ENCODE measurements at places on chromosomes 1 and 21.
A peak's percentile ranks its signal among the peaks of the same experiment; 100 is the strongest.

- peak; percentile 76 for DNase-seq
Observed at GRCh38 chr21:26116456-26117011, 54.0 kb downstream of the APP start.

DNA sequence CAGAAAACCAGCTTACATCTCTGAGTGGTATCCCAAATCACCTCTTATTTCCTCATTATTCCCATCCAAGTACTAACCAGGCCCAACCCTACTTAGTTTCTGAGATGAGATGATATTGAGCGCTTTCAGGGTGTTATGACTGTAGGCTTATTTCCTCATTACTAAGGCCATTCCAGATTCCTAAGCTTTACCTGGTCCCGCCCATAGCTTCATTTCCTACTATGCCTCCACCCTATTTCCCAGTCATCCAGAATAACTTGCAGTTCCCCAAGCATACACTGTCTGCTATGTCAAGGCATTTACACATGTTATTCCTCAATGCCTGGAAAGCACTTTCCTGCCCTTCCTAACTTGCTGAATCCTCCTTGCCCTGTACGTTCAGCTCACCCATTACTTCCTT is 79.3 kb upstream of the SPAG17 start:
- no peak for DNase-seq

DNA sequence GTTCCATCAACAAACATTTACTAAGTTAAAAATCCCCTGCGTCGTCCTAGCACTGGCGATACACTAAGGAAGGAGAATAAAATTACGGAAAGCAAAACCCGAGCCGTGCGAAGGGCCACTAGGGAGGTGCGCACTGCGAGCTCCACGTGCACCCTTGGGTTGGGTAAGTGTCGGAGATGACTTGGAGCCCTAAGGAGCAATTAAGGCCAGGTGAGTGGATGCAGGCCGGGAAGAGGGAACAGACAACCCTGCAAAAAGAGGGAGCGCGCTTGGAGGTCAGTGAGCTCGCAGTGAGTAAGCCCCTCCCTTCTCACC is 704 bp downstream of the WDR4 start:
- no peak for DNase-seq

DNA sequence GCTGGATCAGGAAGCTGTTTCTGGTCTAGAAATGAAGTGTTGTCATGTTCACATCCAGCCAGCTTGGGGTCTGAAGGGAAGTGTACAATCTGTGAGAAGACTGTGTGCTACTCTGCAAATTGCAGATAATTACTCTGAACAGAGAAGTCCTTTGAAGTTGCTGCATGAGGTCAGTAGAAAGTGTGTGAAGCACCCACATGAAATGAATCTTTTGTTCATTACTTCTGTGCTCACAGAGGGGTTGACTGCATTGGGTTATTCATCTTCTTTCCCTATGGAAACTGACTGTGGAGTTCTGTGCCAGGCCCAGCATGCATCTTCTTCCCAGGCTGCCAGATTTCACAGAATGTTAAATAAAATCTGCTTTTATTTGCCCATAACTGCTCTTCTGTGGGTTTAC is 47.1 kb downstream of the CTH start:
- DNase-seq = no peak

GRCh38 chr1:206649261-206649921 is 14.1 kb downstream of the DYRK3 start:
- DNase-seq = no peak

- no peak for DNase-seq
Observed at GRCh38 chr1:178101654-178102053, 7.8 kb downstream of the RASAL2 start.

DNA sequence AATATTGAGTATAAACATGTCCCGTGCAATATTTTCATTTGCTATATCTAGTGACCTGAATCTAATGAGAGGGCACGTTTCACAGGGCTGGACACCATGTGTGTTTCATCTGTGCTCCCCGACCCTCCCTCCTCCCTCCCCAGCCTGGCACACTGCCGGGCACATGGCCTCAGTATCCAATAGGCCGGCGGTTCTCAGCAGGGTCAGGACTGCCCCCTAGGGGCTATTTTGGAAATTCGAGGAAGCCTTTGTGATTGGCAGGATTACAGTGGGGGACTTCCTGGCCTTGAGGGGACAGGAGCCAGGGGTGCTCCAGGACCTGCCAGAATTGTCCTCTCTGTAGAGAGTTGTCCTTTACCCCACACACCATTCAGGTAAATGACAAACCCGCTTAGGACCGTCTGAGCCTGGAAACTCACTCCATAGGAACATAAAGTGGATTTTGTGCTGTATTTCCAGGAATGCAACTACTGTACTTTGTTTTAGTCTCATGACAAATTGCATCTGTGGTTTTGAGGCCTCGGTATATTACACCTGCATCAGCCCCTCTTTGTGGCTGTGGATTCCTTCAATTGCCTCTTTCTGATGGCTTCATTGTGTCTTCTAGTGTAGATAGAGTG is 109.5 kb upstream of the SIM2 start:
- peak; percentile 65 for DNase-seq

- DNase-seq = no peak
Observed at GRCh38 chr1:248045209-248045608, 1.4 kb upstream of the OR2L3 start.

DNA sequence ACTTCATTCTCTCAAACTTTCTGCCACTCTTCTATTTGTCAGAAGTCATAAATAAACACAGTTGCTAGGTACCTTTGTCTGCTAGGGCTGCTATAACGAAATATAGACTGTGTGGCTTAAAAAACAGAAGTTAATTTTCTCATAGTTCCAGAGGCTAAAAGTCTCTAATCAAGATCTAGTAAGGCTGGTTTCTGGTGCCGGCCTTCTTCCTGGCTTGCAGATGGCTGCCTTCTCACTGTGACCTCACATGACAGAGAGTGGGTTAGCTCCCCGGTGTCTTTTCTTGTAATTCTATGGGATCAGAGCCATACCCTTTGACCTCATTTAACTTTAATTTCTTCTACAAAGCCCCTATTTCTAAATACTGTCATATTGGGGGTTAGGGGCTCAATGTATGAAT is 5.9 kb downstream of the PDC start:
- DNase-seq = no peak

DNA sequence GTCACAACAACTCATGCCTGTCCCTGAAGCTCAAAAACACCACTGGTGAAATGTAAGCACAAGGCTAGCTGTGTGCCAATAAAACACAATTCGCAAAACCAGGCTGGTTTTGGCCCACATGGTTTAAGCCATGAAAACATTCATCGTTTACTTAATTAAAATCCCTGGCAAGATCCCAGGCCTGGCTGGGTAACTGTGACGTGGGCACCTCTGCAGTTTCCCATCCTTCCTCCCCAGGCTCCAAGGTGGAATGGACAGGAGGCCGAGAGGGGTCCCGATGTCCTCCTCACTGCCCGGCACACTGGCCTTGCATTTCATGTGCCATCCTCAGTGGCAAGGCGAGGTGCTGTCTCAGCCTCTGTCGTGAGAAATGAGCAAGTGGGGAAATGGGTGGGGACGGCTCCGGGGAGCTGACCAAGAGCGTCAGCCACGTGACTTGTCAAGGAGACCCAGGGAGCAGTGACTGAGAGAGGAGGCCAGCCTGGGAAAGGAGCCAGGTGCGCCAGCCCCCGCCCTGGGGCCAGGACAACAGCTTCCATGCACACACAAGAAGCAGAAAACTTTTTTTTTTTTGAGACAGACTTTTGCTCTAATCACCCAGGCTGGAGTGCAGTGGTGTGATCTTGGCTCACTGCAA is 153.1 kb upstream of the RAB4A start:
- no peak for DNase-seq

- peak; percentile 74 for DNase-seq
Observed at GRCh38 chr1:235417086-235417697, 50.0 kb downstream of the TBCE start.

DNA sequence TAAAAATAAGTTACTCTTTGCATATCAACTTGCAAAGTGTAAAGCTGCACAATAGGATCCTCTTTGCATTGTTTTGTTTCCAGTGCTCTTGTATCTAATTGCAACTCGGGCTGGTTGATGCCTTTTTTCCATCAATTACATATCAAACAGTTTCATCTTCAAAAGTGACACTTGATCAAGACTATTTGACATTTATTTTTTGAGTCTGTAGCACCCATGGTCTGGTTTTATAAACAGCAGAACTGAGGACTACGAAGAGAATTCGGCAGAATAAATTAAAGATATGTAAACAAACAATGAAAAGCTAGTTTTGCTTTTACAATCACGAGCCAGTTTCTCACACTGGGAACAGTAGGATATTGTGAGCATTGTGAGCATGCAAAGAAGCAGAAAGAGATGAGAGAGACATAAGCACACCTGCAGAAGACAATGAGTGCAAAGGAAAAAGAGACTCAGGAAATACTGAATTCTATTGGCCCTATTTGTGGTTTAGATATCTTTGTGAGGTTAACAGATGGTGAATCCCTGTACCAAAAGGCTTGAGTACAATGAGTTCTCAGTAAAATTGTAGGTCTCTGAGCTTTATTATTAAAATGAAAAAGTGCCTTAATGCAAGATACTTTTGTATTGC is 45.4 kb downstream of the RPL5 start:
- DNase-seq = no peak

DNA sequence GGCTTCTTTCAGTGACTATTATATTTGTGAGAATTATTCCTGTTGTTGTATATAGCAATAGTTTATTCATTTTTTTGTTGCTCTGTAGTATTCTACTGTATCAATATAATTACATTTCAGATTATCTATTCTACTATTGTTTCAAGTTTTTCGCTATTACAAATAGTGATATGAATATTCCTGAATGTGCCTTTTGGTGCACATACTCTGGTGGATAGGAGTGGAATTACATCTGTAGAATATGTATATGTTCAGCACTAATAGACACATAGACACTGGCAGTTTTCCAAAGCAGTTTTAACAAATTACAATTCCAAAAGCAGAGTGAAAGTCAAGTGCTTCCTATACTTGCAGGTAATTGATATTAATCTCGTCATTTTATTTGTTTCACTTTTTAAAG is 696.2 kb upstream of the PRMT6 start:
- no peak for DNase-seq

- DNase-seq = no peak
Observed at GRCh38 chr1:208387908-208388811, 144.0 kb upstream of the PLXNA2 start.

DNA sequence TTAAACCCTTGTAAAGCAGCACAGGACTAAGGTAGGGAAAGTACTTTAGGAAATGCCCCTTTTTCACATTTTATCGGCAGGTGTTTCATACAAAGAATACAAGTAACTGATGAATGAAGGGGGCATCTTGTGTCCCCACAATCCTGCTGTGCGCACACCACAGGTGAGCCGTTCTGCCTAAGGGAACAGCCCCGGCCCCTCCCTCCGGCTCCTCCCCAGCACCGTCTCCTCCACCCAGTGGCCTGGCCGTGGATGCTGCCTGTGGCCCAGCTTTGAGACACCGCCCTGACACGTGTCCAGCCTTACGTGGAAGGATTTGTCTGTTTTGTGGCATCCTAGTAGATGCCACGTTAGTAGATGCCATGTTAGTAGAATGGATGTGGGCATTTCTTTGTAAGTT is 12.8 kb downstream of the FAAP20 start:
- DNase-seq = no peak

DNA sequence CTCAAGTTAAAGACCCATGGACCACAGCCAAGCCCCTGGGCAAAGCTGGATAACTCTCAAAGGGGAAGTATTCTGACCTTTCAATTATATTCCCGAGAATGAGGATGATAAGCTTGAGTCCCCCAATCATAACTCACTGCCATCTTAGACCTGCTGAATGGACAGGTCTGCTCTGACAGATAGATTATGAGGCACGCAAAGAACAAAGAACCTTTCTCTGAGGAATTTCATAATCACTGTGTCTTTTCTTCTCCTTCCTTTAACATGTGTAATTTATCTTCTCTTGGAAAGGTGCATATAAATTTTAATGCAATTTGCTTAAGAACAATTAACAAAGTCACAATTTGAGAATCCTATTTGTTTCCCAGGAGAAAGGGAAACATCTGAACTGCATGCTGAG is 22.0 kb downstream of the PIGM start:
- no peak for DNase-seq

DNA sequence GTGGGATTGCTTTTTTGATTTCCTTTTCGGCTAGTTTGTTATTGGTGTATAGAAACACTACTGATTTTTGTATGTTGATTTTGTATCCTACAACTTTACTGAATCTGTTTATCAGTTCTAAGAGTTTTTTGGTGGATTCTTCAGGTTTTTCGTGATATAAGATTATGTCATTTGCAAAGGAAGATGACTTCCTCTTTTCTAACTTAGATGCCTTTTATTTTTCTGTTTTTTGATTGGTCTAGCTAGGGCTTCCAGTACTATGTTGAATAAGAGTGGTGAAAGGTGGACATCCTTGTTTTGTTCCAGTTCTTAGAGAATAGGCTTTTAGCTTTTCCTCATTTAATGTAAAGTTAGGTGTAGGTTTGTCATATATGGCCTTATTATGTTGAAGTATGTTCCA is 13.1 kb upstream of the NHLH2 start:
- no peak for DNase-seq

GRCh38 chr1:84834419-84835064 is 58.5 kb downstream of the LPAR3 start:
- DNase-seq = no peak
